ENCODE measurements at places on chromosomes 11 and 22. TPM values are rescaled to one million over a fixed set of nuclear protein-coding genes. Genes with fewer than 3 reads are reported as not detected.

The CDCA5 gene
- 19.3 TPM for total RNA-seq

DNA sequence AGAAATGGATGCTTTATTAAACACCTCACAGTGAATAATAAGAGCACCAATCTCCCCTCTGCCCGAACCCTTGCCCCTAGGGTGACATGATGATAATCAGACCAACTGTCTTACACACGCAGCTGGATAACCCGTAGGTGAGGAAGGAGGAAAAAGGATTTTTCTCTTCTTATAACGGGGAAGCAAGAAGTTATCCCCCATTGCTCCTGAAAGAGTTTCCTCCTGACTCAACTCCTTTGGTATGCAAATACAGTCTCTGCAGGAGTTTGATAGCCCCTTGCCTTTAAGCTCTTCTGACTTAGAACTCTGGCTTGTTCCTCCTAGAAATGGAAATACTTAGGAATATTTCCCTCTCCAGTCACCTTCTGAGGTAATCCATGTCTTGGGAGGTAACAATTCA lies 455.8 kb downstream of the TMEM135 start:
- no peak for DNase-seq

DNA sequence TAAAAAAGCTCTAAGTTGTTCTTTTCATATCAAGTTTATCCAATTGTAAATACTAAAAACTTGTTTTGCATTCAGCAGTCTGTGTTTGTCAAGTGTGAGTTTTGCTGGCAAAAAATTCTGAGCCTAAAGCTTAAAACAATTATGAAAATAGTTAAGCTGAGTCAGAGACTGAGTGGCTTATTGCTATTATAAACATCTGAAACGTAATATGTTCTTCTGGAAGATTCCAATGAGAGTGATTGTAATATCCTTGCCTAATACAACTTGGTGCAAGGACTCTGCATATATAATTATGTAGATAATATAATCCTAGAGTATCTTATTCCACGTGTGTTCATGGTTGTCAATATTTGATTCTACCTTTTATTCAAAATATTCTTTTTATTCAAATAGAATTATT lies 14.1 kb upstream of the NUP50 start:
- DNase-seq, result peak; percentile 28

DNA sequence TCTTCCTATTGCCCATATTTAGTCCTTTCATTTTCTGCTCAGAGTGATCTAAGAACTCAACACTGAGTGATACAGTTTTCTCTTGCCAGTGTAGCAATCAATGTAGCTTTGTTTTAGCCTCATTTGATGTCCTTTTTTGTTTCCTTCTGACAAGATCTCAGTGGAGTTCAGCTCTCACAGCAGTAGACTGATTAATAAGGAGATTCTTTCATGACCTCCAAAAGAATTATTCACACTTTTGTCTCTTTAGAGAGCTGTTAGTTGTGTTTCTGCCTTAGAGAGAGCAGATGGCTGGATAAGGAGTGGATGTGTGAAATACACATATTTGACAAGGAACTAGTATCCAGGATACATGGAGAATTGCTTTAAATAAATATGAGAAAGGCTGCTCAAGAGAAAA lies 6.6 kb upstream of the TMEM225 start:
- no peak for DNase-seq
